ENCODE measurements at places on chromosomes 5 and 9.

DNA sequence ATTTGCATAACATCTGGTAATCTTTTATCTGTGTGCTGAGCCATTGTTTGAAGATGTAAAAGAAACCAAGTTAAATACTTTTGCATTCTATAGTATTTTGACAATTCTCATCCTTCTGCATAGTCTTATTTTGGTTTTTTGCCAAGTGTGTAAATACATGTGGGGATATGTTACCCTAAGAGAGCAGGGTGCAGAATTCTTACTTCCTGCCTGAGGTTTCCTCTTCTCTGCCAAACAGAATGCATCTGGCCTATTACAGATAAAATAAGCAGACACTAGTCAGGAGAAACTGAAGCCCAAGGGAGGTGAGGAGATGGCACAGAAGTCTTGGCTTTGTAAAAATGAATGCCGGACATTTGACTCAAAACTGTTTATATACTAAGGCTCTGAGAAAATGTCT, 462.1 kb downstream of the TMEM38B start:
- no peak for DNase-seq
- no peak overlapping the region for H3K27ac ChIP-seq
- no peaks in the 10 kb centered on the region for H3K4me1 ChIP-seq
- no peaks in the 10 kb centered on the region for H3K36me3 ChIP-seq
- no peak overlapping the region for H3K4me3 ChIP-seq

- H3K4me3 ChIP-seq, result no peak overlapping the region
- no peak overlapping the region for H3K27ac ChIP-seq
- peaks cover 22% of the 10 kb centered on the region for H3K4me1 ChIP-seq
- DNase-seq, result no peak
- H3K36me3 ChIP-seq, result peaks cover 69% of the 10 kb centered on the region
- no peaks in the 10 kb centered on the region for H3K27me3 ChIP-seq
Measured at GRCh38 chr5:177198738-177199137, 65.2 kb downstream of the NSD1 start.

DNA sequence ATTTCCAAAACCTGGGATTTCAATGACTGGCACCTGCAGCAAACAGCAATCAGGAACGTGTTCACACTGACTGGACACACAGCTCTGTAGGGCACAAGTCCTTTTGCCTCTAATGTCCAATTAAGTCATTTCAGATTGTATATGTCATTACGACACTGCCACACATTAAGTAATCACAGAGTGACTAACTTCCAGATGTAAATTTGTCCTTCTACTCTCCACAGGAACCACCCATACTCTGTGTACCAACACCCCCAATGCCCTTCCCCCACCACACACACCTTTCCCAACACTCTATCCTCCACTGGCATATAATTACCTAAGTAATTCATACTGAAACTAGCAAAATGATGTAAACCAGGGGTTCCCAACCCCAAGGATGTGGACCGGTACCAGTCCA, 30.5 kb downstream of the LARS1 start:
- no peaks in the 10 kb centered on the region for H3K27me3 ChIP-seq
- no peak overlapping the region for H3K27ac ChIP-seq
- no peak overlapping the region for H3K4me3 ChIP-seq
- DNase-seq, result no peak

GRCh38 chr9:125527471-125528002, 179.5 kb downstream of the MAPKAP1 start:
- no peak overlapping the region for H3K27ac ChIP-seq
- no peak overlapping the region for H3K4me3 ChIP-seq
- peaks cover 50% of the 10 kb centered on the region for H3K4me1 ChIP-seq
- DNase-seq, result no peak
- no peaks in the 10 kb centered on the region for H3K36me3 ChIP-seq
- no peaks in the 10 kb centered on the region for H3K27me3 ChIP-seq

DNA sequence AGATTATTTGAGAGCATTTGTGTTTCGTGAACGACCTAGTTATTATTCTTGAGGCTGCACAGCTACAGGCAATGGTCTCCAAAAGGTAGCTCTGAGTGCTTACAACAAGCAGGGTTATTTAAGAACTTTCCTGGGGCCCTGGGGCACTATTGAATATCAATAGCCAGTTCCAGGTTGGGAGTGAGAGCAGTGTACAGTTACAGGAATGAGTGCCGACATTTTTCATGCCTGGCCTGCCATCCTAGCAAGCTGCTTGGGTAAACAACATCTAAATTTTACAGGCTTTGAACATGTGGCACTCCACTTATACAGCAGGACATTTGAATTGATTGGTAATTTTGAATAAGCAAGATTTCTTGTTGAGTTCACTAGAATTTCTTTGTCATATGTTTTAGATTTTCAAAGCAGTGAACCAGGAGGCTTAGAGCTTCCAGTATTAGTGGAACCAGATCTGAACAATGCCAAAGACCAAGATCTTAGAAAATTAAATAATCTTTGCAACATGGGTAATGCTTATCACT, 171.9 kb upstream of the GDNF start:
- no peak for DNase-seq
- H3K27ac ChIP-seq, result no peak overlapping the region
- H3K4me3 ChIP-seq, result no peak overlapping the region

DNA sequence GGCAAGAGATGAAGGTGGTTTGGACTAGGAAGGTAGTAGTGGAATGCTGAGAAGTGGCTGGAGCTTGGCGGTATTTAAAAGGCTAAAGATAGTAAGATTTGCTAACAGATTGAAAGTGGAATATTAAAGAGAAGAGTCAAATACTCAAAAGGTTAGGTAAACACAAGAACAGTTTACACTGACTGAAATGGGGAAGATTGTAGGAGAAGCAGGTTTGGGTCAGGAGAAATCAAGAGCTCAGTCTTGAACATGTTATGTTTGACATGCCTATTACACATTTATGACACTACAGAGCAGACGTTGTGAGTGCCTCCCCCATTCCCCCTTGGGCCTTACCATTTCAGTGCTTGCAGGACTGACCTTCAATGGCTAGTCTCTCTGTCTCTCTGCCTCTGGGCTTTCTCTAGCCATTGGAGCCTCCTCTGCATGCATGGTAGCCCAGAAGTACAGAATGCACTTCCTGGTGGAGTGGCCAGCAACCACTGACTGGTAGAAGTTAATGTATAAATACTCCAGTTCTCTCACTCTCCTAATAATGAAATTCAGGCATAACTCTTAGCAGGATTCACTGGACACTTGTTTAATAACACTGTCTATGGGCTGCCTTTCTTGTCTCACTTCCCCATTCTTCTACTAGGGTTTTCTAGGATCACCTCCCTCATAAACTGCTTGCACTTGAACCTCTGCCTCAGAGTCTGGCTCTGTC, 56.8 kb downstream of the HMGCS1 start:
- peaks cover 6% of the 10 kb centered on the region for H3K27me3 ChIP-seq
- no peaks in the 10 kb centered on the region for H3K4me1 ChIP-seq
- no peaks in the 10 kb centered on the region for H3K36me3 ChIP-seq
- no peak overlapping the region for H3K27ac ChIP-seq

DNA sequence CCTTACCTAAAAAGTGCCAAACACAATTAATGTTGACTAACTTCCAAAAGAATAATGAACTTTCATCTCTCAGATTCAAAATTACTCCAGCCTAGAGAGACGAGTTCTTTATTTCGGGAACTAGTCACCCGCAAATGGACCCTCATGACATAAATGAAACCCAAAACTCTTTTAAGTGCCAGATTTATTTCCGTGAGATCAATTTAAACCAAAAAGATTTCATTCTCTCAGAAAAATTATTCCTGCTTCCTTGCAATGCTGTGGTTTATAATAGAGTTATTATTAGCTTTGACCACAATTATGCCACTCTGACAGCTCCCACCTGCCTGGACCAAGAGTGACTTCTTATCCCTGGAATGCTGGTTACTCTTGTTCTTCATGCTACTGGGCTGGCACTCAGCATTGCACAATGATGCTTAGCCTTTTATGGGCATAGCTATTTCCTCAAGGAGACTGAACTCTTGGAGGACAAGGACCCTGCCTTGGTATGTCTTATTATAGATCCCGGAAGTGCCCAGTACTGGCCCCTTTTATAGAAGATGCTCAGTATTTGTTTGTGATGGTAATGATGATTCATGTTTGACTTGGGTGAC, 183.5 kb downstream of the SNX18 start:
- peaks cover 61% of the 10 kb centered on the region for H3K4me1 ChIP-seq
- no peak overlapping the region for H3K27ac ChIP-seq
- H3K27me3 ChIP-seq, result no peaks in the 10 kb centered on the region
- no peak overlapping the region for H3K4me3 ChIP-seq

GRCh38 chr9:16496908-16497307, 373.6 kb downstream of the BNC2 start:
- H3K36me3 ChIP-seq, result no peaks in the 10 kb centered on the region
- H3K27me3 ChIP-seq, result no peaks in the 10 kb centered on the region
- H3K27ac ChIP-seq, result no peak overlapping the region

GRCh38 chr5:143234162-143234842, 169.2 kb downstream of the NR3C1 start:
- H3K36me3 ChIP-seq, result no peaks in the 10 kb centered on the region
- H3K4me1 ChIP-seq, result peaks cover 12% of the 10 kb centered on the region
- no peaks in the 10 kb centered on the region for H3K27me3 ChIP-seq
- H3K27ac ChIP-seq, result no peak overlapping the region

DNA sequence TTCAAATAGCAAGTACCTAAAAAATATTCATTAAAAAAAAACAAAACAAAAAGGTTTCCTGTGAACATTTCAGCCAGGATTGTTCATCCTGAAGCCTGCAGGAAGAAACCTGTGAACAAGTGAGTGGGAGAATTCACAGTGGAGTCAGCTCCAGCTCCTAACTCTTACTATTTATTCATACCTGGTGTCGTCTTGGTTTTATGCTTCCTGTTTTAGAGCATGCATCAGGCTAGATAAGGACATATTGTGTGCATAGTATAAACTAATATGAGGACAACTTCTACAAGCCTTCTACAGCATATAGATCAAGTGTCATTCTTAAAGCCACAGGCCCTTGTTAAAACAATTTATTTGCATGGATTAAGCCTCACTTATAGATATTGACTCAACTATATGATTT, 169.9 kb downstream of the EFNA5 start:
- H3K27me3 ChIP-seq, result no peaks in the 10 kb centered on the region
- peaks cover 21% of the 10 kb centered on the region for H3K4me1 ChIP-seq
- H3K4me3 ChIP-seq, result no peak overlapping the region
- H3K36me3 ChIP-seq, result no peaks in the 10 kb centered on the region
- H3K27ac ChIP-seq, result no peak overlapping the region

DNA sequence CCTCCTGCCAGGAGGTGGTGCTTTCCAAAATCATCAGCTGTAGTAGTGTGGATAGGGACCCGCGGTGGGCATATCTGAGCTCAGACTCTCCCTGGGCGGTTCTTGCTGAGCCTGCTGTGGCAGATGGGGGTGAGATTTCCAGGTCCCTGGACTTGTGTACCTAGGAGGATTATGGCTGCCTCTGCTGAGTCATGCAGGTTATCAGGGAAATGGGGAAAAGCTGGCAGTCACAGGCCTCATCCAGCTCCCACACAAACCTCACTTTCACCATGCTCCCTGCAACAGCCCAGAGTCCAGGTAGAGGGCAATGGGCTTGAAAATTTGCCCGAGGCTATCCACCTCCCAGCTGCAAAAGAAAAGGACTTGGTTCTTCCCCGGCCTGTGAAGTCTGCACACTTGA, 23.4 kb upstream of the MAMDC2 start:
- H3K27me3 ChIP-seq, result no peaks in the 10 kb centered on the region
- H3K4me3 ChIP-seq, result no peak overlapping the region
- no peak overlapping the region for H3K27ac ChIP-seq
- no peaks in the 10 kb centered on the region for H3K4me1 ChIP-seq

- H3K4me3 ChIP-seq, result no peak overlapping the region
- H3K36me3 ChIP-seq, result no peaks in the 10 kb centered on the region
- DNase-seq, result no peak
- H3K27me3 ChIP-seq, result no peaks in the 10 kb centered on the region
- no peaks in the 10 kb centered on the region for H3K4me1 ChIP-seq
Measured at GRCh38 chr5:131242728-131243255, 21.1 kb upstream of the CDC42SE2 start.

GRCh38 chr5:79547429-79547822, 33.5 kb upstream of the HOMER1 start:
- H3K36me3 ChIP-seq, result no peaks in the 10 kb centered on the region
- H3K4me1 ChIP-seq, result no peaks in the 10 kb centered on the region
- DNase-seq, result no peak
- no peak overlapping the region for H3K27ac ChIP-seq
- no peaks in the 10 kb centered on the region for H3K27me3 ChIP-seq

DNA sequence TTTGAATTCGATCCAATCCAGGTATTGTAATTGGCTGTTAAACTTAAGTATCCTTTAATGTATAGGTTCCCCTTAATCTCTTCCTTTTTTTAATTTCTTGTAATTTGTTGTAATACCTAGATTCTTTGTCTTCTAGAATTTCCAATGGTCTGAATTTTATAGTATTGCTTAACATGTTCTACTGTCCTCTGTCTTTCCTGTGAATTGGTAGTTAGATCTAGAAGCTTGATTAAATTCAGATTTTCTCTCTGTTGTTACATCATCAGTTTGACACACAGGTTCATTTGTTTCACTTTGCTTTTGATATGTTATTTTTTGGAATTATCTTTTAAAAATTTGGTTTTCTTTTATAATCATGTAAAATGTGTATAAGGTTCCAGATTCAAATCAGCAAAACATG, 13.8 kb downstream of the ZCCHC7 start:
- no peak overlapping the region for H3K27ac ChIP-seq
- H3K27me3 ChIP-seq, result no peaks in the 10 kb centered on the region
- H3K4me3 ChIP-seq, result no peak overlapping the region
- H3K36me3 ChIP-seq, result peaks cover 21% of the 10 kb centered on the region

DNA sequence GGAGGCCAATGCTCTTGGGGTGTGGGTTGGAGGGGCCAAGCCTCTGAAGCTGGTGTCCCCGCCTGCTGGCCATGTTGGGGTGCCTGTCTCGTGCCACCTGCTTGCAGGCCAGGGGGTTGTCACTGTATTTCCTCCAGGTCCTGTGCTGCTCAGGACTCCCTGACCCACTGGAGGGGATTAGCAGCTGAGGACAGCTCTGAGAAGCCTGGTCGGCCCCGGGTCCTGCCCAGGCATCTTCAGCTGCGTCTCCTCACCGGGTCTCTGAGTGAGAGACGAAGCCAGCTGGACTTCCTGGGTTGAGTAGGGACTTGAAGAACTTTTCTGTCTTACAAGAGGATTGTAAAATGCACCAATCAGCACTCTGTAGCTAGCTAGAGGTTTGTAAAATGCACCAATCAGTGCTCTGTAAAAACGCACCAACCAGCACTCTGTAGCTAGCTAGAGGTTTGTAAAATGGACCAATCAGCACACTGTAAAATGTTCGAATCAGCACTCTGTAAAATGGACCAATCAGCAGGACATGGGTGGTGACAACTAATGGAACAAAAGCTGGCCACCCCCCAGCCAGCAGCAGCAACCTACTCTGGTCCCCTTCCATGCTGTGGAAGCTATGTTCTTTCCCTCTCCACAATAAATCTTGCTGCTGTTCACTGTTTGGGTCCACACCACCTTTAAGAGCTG, 20.6 kb upstream of the SLC9A3 start:
- H3K4me3 ChIP-seq, result no peak overlapping the region
- no peaks in the 10 kb centered on the region for H3K36me3 ChIP-seq
- DNase-seq, result peak; percentile 6

- DNase-seq, result peak; percentile 21
- no peaks in the 10 kb centered on the region for H3K36me3 ChIP-seq
- peak overlapping the region; percentile 12 for H3K4me3 ChIP-seq
- H3K27me3 ChIP-seq, result no peaks in the 10 kb centered on the region
- H3K4me1 ChIP-seq, result peaks cover 20% of the 10 kb centered on the region
Measured at GRCh38 chr9:83620841-83621636, 1.9 kb upstream of the IDNK start.
